ENCODE measurements at places on chromosomes 7 and 10. TPM values are rescaled to one million over a fixed set of nuclear protein-coding genes. Genes with fewer than 3 reads are reported as not detected.

The HIBADH gene
- total RNA-seq: 15.0 TPM

The UNCX gene
- total RNA-seq: not detected

The CYP2E1 gene
- total RNA-seq: 2.1 TPM

The CCL24 gene
- total RNA-seq: not detected

The AS3MT gene
- not detected for total RNA-seq

The PTPRZ1 gene
- not detected for total RNA-seq

The EPHB4 gene
- total RNA-seq: 3.3 TPM

The KEL gene
- 0.71 TPM for total RNA-seq

The HOXA5 gene
- not detected for total RNA-seq

The CALHM3 gene
- total RNA-seq: not detected

The NODAL gene
- total RNA-seq: not detected

The CALHM2 gene
- 42.8 TPM for total RNA-seq

The WDR86 gene
- total RNA-seq: 1.4 TPM

The C10orf105 gene
- not detected for total RNA-seq

The OR2A7 gene
- total RNA-seq: 1.3 TPM

The COL26A1 gene
- total RNA-seq: not detected

The LIPK gene
- total RNA-seq: not detected

The GRM8 gene
- total RNA-seq: not detected

The PNLIPRP1 gene
- total RNA-seq: not detected

The AASS gene
- total RNA-seq: 10.8 TPM

The NEUROD6 gene
- not detected for total RNA-seq

The COL13A1 gene
- total RNA-seq: not detected

The RADIL gene
- not detected for total RNA-seq

The LRRC27 gene
- 32.2 TPM for total RNA-seq

The GIMAP8 gene
- 0.47 TPM for total RNA-seq

The AKR1C2 gene
- not detected for total RNA-seq

The HMX2 gene
- total RNA-seq: not detected

The GHITM gene
- total RNA-seq: 75.1 TPM

The CALML5 gene
- total RNA-seq: not detected

The TUBB8 gene
- 0.84 TPM for total RNA-seq

The BRI3 gene
- 78.8 TPM for total RNA-seq

The HEPACAM2 gene
- total RNA-seq: not detected

The SFTPA1 gene
- not detected for total RNA-seq

The LHPP gene
- total RNA-seq: 83.5 TPM

The CACNA2D1 gene
- not detected for total RNA-seq

The LIPF gene
- not detected for total RNA-seq

The CCNY gene
- 61.7 TPM for total RNA-seq

The MMD2 gene
- not detected for total RNA-seq

The CALML3 gene
- not detected for total RNA-seq

The ASB10 gene
- total RNA-seq: not detected

The DPP6 gene
- total RNA-seq: not detected

The SLC18A3 gene
- total RNA-seq: not detected

The CHAT gene
- total RNA-seq: not detected

The C10orf62 gene
- total RNA-seq: not detected

The ELMO1 gene
- 177 TPM for total RNA-seq

The AFAP1L2 gene
- 4.9 TPM for total RNA-seq

The OR2A25 gene
- not detected for total RNA-seq

The TET1 gene
- total RNA-seq: 1.4 TPM
